Left forelimb (tissue), 1 donor: ENCODE measurements at places on chromosomes 16 and 17.

GRCh38 chr16:89598199-89598598 is 15.2 kb upstream of the DPEP1 start:
- no peak for DNase-seq

- DNase-seq, result no peak
Measured at GRCh38 chr17:29084541-29085146, 41.7 kb downstream of the PIPOX start.

DNA sequence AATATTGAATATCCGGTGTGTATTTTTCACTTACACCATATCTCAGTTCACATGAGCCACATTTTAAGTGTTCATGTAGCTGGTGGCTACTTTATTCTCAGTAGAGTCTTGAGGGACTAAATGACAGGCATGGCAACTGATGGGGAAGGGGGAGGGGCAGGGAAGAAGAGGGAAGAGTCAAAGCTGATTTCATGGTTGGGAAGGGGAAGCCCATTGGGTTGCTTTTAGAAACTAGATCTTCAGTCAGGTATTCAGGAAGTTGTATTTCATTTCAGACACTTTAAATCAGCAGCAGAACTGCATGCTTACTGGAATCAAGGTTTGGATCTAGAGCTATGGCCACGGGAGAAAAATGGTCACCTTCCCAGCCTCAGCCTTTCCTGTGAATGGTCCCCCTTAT is 2.9 kb upstream of the WIPI1 start:
- DNase-seq, result no peak

DNA sequence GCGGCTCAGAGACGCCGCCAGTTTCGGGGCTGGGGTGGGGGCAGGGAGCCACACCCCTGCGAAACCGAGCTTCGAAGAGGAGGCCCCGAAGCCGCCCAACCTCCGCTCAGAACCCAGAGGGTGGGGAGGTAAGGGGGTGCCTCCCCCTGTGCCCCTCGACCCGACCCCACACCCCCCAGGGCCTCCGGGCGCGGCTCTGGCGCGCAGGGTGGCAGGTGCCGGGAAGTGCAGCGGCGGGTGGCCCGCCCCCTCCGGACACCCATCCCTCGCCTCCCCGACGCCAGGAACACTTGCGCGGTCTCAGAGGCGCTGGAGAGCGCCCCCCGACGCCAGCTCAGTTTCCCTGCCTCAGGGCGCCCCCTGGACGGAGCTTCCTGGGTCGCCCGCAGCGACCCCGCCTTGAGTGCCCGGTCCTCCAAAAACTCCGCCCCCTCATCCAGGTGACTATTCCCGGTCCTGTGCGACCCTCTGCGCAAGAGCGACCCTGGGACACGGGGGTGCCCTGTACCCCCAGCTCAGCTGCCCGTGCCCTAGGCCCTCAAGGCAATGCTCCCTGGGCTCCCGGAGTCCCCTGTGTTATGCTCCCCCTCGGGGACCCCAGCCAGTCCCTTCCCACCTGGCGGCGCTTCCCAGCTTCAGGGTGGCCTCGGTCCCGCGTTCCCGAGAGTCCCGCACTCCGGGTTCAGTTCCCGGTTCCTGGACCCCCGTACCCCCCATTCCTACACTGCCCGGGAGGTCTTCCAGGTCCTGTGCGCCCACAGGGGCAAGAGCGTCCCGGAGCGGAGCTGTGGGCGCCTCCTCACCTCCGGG is 562 bp downstream of the PPL start:
- DNase-seq, result no peak

DNA sequence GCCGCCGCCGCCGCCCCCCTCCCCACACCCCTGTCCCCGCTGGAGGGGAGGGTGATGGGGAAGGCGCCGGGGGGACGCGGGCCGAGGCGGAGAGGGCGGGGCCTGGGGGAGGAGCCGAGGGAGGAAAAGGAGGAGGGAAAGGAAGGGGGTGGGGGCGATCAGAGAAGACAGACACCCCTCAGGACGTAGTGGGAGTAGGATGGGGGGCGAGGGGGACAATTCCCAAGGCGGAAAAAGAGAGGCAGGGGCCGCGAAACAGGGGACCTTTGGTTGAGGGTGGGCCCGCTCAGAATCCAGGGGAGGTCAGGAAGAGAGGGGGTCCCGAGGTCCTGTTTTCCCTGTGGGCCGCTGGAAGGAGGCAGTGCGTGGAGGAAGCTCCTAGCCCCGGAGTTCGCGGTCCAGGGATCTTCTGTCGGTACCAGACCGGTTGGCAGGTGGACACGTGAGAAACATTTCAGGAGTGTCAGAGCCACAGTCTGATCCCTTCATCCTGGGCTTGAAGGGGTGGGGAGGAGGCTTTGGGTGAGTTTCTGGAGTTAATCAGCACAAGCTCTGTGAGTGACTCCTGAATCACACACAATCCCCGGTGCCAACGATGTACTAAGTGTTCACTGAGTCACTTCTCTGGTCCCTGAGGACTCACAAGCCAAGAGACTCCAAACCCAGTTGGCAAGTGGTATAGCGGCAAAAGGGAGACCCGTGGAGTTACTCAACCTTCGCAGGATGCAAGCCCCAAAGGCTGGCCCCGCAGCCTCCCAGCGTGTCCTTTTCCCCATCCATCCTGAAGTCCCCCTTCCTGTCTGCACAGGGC is at the start of gene XYLT1:
Gene XYLT1 (minus strand): TSS at position 53 of the 811 bp plus-strand sequence. CDS start 164 bp downstream, outside the sequence.
- peak; percentile 81 for DNase-seq

GRCh38 chr16:17560548-17560947 is 89.8 kb upstream of the XYLT1 start:
- no peak for DNase-seq

- peak; percentile 81 for DNase-seq
Measured at GRCh38 chr17:80892019-80892855, 99.4 kb upstream of the CHMP6 start.

GRCh38 chr17:38431346-38432145 is 3.3 kb downstream of the ARHGAP23 start:
- DNase-seq, result peak; percentile 58

DNA sequence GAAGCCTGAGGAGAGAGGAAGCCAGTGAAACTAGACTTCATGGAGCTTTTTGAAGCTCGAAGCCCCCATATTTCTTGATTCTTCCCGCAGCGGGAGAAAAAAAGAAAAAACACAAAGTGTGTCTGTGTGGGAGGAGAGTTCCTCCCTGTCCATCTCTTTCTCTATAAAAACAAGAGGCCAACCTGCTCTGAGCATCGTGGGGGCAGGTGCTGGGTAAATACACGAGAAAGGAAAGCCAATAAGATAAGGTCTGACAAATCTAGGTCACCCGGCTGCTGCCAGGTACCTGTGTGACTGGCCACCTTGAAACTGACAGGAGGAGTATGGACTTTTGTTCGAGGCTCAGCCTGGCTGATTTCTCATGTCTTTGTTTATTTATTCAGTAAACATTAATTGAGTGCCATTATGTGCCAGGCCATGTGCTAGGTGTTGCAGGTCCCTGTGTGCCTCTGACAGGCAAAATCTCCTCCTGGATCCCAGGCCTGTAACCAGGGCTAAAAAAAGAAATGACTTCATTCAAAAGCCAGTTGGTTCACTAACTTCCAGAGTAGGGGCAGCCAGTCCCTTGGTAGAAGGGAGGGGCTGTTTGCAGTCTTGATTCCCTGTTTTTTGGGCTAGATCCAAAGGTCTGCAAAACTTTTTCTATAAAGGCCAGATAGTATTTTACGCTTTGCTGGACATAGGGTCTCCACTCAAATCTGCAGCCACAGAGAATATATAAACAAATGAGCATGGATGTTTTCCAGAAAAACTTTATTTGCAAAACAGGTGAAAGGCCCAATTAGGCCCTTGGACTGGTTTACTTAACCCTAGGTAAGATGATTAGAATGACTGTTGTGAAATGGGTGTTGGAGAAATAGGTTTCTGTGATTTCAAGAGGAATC is 35.6 kb downstream of the YPEL2 start:
- no peak for DNase-seq

- DNase-seq, result peak; percentile 97
Measured at GRCh38 chr17:75785016-75785890, 647 bp downstream of the UNK start.

DNA sequence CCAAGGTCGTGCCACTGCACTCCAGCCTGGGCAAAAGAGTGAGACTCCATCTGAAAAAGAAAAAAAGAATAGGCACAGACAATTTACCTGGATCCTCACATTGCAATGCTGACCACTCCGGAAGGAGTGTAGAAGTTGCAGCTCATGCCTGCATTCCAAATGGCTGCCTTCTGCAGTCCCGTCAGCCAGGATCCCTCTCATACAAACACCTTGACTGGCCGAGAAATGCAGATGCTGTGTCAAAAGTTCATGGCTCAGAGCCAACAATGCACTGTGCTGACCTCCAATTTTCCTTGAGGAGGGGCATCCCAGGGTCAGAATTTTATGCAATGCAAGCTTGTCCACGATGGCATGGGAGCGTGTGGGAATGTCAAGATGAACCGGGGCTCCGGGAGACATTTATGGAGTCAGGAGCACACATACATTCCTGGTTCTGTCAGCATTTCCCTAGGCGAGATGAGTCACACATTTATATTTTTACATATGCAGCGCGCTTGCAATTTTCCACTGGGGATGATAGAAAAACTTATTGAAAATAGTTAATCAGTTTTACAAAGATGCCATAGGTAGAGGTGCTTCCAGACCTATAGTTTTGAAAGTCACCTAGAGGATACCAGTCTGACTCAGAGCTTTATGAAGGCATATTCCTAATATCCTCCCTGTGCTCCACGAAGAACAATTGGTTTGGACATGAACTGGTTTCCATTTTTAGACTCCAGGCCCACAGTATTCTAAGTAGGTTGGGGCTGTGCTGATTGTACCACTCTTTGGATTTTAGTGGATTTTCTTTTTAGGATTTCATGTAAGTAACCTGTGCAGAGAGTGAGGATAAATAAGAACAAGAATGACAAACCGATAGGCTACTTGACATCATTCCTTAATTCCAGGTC is 614.6 kb downstream of the MAF start:
- no peak for DNase-seq

DNA sequence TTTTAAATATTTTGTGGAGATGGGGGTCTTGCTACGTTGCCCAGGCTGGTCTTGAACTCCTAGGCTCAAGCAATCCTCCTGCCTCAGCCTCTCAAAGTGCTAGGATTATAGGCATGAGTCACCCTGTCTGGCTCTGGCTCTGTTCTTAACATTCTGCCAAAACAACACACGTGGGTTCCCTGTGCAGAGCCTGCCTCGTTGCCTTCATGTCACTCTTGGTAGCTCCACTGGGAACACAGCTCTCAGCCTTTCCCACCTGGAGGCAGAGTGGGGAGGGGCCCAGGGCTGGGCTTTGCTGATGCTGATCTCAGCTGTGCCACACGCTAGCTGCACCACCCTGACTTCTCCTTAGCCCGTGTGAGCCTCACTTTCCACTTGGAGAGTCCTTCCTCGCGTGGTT is 19.3 kb downstream of the CRISPLD2 start:
- no peak for DNase-seq
